HEK293T (cell line): ENCODE measurements at places on chromosomes 2 and 18.

DNA sequence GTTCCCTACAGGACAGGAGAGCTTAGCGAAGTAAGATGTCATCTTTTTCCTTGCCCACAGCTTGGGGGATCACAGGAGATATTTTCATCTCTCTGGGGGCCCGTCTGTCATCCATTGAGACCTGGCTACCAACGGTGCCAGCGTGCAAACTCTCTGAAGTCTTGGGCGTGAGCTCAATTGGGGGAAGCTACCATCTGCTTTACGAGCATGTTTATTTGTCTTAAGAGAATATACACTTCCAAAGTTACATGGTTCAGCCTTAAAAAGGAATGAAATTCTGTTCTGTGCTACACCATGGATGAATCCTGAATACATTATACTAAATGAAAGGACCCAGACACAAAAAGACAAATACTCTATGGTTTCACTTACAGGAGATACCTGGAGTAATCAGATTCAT is 13.6 kb downstream of the SAG start:
- no peak for DNase-seq

DNA sequence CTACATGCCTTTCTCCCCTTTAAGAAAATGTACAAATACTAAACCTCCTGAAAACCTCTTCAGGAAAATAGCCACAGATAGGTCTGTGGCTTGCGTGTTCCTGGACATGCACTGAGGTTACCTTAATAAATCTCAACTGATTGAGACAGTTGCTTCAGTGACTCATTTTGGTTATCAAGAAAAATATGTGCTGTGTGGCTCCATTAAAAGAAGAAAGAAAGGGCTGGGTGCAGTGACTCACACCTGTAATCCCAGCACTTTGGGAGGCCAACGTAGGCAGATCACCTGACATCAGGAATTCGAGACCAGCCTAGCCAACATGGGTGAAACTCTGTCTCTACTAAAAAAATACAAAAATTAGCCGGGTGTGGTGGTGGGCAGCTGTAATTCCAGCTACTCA is 27.1 kb downstream of the CREG2 start:
- DNase-seq = no peak

DNA sequence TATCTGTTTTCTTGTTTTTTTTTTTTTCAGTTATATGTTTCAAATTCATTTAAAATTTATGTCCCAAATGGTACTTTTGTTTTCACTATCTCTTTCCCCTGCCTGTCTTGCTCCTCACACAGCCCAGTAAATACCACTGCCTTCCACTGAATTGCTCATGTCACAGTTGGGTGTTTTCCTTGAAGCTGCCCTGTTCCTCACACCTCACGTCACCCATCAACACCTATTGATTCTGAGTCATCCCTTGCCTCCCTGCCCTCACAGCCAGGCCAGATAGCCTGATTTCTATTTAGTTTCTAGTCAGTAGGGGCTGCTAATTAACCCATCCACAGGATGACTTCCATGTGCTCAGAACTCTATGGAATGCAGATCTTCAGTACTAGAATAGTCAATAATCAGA is 25.3 kb downstream of the FSHR start:
- DNase-seq = no peak

DNA sequence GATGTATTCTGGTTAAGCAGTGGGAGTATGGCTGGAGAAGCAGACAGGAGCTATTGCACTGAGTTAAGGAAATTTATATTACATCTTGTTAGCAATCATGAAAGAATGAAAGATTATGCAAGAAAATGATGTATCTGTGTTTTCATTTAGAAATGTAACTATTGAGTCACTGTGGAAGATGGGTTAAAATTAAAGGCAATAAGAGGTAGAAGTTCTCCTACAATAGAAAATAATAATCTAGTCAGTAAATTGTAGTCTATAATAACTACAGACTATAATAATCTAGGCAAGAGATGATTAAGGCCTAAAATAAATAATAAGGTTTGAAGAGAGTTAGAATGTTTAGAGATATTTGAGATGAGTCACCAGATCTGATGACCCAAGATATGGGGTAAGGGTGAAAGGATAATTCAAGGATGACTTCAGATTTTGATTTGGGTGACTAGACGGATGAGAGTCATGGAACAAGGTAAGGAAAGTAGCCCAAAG is 371.9 kb upstream of the KCNH7 start:
- no peak for DNase-seq

GRCh38 chr18:56157541-56157940 is 480.9 kb downstream of the TXNL1 start:
- no peak for DNase-seq

- DNase-seq = no peak
These were observed 14.6 kb downstream of the CNDP2 start for GRCh38 chr18:74510770-74511095.

GRCh38 chr2:195407783-195408182 is 249.2 kb upstream of the SLC39A10 start:
- DNase-seq = no peak

DNA sequence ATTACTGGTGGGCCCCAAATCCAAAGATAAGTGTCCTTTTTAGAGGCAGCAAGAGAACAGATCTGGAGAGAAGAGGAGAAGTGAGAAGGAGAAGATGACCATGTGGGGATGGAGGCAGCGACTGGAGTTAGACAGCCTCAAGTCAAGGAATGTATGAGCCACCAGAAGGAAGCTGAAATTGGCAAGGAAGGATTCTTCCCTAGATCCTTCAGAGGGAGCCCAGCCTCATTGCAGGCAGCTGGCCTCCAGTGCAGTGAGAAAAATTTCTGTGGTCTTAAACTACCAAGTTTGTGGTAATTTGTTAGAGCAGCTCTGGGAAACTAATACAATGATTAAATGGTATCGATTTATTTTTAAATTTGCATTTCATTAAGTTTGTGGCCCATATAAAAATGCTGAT is 167.9 kb downstream of the NCKAP5 start:
- DNase-seq = no peak

DNA sequence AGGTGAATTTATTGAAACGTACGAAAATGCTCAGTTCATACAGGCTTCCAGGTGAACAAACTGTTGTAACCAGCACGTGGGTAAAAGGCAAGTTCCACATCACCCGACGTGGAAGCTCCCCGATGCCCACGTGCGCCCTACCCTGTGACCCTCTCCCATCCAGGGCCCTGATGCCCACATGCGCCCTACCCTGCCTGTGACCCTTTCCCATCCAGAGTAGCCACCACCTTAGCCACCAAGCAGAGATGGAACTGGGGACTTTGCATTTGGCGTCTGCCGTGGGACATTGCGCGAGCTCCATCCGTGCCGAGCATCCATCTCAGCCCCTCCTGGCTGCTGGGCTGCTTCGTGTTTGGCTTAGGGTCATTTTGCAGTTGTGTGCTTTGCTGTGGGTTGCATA is 37.5 kb downstream of the ANO7 start:
- DNase-seq = no peak

- no peak for DNase-seq
These were observed 55.2 kb downstream of the SH3BP4 start for GRCh38 chr2:235006986-235007385.

GRCh38 chr2:42368817-42369531 is 8.0 kb upstream of the COX7A2L start:
- no peak for DNase-seq

GRCh38 chr2:190529486-190530247 is 4.9 kb downstream of the NEMP2 start:
- DNase-seq = no peak

DNA sequence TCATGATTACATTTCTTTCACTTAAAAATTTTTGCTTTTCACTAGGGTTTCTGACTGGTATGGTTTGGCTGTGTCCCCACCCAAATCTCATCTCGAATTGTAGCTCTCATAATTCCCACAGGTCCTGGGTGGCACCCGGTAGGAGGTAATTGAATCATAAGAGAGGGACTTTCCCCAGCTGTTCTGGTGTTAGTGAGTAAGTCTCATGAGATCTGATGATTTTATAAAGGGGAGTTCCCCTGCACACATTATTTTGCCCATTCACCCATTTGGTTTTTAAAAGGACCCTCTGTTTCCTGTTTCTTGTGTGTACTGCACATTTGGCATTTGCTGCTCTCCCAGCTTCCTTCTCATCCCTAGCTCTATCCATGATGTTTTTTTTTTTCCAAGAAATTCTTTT is 27.8 kb upstream of the NETO1 start:
- DNase-seq = no peak

GRCh38 chr2:22885245-22885644 is 499.7 kb upstream of the KLHL29 start:
- DNase-seq = no peak

DNA sequence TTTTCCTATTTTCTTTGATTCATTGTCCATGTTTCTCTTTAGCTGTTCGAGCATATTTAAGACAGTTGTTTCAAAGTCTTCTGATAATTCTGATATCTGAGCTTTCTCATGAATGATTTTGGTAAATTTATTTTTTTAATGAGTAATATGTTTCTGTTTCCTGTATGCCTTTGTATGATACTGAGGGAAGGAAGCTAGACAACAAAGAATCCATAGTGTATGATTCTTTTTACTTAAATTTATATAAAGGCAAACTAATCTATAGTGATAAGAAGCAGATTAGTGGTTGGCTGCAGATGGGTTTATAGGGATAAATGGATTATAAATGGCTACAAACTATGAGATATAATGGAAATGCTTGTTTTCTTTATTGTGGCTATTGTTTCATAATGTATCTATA is 352.7 kb upstream of the CDH2 start:
- DNase-seq = no peak

DNA sequence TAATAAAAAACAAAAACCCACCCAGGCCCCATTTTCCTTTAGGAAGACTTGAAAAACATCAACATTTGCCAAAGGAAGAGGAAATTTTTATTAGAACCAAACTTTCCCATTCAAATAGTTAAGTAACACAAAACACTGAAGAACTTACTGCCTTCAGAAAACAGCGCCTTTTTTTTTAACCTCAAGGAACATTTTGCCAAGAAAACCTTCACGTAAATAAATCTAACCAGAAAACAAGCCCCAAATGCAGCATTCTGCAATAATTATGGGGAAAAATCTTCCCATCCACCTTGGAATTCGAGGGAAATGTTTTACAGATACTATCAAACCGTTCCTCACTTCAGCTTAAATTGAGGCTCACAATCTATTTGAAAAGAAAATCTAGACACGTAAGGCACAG is 56.4 kb downstream of the ACVR1 start:
- no peak for DNase-seq

DNA sequence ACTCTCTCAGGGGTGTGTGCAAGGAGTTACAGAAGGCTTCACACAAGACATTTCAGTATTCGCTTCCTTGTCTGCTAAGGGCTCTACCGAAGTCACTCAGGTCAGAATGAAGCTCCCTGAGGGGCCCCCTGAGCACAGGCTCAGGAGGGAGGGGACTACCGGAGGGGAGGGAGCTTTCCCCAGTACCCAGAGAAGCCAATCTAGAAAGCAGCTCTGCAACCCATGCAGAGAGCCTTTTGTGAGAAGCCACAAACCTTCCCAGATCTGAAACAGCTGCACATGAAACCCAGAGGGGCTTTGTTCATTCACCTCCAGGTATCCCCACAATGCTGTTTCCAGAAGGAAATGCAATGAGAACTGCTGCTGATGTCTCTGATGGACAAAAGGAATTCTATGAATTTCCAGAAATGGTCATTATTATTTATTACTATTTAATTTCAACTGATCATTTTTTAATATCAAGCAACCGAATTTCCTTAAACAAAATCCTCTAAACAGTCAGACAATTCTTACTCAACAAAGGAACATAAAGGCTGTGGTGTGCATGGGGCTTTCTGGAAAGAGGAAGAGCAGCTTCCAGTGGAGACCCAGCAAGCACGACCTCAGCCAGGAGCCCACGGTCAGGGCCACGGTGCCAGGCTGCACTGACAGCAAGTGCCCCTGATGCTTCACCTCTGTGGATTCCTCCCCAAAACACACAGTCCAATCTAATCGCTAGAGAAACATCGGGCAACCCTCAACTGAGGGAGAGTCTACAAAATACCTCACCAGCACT is 42.0 kb downstream of the NDUFA10 start:
- DNase-seq = no peak

DNA sequence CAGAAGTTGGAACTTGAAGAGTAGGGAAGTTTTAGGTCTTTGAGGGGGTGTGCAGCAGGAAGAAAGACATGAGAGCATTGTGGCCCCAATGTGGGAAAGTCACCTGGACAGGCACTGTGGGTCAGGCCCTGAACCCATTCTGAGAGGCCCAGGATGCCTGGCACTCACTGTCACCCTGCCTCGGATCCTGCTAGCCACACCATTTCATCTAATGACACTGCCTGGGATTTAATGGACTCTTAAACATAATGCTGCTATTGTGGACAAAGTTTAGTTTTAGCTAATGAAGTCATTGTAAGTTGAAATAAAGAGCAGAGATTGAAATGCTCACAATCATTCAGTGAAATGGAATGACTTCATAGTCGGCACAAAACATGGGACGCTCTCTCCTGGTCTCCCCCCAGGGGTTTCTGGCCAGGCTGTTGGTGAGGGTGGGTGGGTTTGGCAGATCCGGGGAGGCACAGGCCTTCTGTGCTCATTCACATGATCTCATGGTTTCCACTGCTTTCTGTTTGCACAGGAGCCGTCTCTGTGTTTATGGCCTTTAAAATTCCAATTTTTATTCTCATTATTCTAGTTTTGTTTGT is 141.8 kb upstream of the KLHL29 start:
- no peak for DNase-seq

GRCh38 chr18:45551142-45551815 is 64.0 kb upstream of the SLC14A2 start:
- DNase-seq = no peak

- DNase-seq = no peak
These were observed 79.1 kb downstream of the NRP2 start for GRCh38 chr2:205761421-205761820.

GRCh38 chr2:189408294-189408693 is 33.0 kb upstream of the WDR75 start:
- no peak for DNase-seq

DNA sequence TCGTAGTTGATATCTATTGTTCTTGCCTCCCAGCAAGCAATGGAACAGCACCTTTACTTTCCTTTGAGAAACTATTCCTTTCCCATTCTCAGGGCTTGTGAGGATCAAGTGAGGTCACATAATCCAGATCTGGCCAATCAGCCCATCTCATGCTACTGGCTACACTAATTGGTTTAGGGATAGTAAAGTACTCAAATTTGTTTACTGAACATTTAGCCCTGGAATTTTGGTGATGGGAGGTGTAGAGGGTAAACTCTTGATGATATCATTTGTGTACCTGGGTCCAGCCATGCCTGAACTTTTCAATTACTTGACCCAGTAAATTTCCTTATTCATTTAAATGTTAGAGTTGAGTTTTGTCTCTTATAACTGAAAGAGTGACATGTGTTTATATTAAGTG is 195.8 kb upstream of the TNP1 start:
- no peak for DNase-seq

DNA sequence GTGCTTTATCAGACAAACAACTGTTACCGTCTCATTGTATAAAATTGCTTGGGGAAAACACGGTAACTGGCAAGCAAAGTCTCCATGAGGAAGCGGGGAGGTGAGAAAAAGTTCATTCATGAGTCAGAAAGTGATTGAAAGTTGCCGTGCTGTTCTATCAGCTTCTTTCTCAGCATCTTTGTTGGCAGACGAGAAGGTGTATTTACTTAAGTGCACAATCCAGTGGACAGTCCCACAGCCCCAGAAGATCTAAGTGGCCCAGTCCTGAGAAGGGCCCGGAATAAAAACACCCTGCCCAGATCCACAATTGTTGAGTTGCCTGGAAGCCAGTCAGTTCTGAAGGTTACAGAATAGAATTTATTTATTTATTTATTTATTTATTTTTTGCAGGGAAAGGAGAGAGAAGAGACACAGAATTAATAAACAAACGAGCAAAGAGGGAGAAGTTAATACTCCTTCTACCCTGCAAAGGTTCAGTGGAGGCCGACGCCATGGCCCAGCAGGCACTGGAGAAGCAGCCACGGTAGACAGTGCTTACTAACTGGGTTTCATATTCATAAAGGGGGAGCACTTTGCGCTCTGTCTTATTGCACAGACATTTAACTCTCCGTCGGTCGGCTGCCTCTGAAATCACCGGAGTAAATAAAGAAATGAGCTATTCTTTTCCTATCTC is 676.0 kb upstream of the SALL3 start:
- no peak for DNase-seq
